ENCODE measurements at places on chromosomes 4 and X.

DNA sequence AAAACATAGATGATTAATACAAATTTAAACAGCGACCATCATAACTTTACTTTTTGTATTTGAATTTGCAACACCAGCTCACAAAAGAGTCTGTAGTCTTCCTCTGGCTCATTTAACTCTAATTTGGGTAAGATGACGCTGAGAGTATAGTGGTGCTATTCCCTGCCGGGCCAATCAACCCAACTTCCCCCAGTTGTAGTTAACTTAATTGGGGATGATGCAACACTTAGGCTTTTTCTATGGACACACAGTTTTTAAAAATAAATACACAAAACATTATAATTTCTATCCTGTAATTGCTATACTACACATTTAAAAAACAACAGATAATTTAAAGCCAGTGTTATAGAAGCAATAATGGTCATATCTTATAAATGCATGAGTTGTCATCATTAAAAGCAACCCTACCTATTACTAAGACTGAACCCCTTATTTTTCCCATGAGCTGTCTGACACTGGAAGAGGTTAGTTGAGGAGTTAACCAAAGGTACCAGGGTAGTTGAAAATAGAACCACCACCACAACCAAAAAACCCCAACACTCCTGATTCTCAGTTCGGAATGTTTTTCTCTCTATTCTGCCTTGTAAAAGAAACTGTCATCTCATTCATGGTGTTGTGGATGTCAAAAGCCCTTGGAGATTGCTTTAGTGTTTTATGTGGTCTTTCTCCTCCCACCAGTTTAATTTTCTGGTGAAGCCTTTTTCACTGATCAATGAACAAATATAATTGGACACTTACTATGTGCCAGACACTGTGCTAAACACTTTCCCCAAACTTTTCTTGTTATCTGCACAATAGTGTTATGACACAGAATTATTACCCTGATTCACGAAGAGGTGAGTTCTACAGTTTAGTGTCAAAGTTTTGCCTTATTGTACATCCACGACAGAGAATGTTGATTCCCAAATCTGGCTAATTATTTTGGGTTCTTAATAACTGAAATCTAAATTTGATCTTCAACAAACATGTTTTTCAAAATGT is 61.5 kb upstream of the RAPGEF2 start:
- no peak for DNase-seq

DNA sequence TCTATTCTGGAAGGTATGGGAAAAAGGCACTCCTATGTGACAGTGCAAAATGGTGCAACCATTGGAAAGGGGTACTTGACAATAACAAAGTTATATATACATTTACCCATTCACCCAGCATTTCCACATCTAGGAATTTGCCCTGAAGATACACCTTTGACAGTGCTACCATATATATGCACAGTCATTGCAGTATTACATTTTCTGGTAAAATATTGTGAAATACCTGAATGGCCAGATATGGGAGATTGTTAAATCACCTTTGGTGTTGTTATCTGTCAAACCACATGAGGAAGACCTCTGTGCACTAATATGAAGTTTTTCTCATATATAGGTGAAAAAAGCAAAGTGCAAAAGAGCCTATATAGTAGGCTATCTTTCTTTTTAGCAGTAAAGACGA is 53.5 kb downstream of the SMAD1 start:
- DNase-seq: no peak

- no peak for DNase-seq
Observed at GRCh38 chr4:25835384-25835783, 27.4 kb downstream of the SEL1L3 start.

DNA sequence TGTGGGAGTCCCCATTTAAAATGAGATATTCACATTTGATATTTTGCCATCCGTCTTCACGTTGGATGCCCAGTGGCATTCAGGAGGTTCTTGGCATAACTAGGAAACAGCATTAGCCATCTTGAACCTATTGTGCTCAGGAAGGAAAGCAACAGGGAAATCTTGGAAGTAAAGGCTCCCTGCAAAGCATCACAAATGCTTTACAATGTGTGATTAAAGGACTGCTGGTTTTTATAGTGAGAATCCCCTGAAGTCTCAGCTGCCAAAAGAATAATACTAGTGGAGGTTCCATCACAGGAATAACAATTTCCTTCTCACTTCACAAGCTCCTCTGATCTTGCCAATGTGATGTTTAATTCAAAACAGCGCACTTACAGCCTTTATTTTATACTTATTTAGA is 49.7 kb upstream of the NPNT start:
- DNase-seq: no peak

GRCh38 chr4:61984260-61984909 is 784.3 kb downstream of the ADGRL3 start:
- no peak for DNase-seq

- no peak for DNase-seq
Observed at GRCh38 chr4:6730603-6731317, 14.8 kb downstream of the BLOC1S4 start.

- DNase-seq: no peak
Observed at GRCh38 chr4:44462259-44462658, 13.7 kb upstream of the KCTD8 start.

- no peak for DNase-seq
Observed at GRCh38 chrX:104282166-104282725, 27.5 kb upstream of the ESX1 start.

DNA sequence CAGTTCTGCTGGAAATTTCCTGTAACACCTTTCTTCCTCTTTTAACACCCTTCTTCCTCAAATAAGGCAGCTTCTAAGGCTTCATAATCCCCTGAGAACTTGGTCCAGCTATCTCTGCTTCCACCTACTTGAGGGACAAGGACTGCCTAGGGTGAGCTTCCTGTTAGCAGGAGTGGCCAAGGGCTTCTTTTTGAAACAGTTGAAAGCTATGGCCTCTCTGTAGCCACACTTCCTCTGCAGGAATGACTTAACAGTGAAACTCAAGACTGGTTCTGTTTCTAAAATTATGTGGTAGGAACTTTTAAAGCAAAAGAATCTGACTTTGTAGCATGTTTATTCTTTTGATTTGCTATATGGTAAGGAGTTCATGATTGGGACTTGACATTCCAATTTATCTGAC is 108.5 kb upstream of the WDR1 start:
- DNase-seq: no peak

- DNase-seq: peak; percentile 45
Observed at GRCh38 chr4:139223682-139224317, 46.8 kb upstream of the ELF2 start.

GRCh38 chr4:109319156-109319555 is 16.7 kb upstream of the COL25A1 start:
- DNase-seq: no peak

DNA sequence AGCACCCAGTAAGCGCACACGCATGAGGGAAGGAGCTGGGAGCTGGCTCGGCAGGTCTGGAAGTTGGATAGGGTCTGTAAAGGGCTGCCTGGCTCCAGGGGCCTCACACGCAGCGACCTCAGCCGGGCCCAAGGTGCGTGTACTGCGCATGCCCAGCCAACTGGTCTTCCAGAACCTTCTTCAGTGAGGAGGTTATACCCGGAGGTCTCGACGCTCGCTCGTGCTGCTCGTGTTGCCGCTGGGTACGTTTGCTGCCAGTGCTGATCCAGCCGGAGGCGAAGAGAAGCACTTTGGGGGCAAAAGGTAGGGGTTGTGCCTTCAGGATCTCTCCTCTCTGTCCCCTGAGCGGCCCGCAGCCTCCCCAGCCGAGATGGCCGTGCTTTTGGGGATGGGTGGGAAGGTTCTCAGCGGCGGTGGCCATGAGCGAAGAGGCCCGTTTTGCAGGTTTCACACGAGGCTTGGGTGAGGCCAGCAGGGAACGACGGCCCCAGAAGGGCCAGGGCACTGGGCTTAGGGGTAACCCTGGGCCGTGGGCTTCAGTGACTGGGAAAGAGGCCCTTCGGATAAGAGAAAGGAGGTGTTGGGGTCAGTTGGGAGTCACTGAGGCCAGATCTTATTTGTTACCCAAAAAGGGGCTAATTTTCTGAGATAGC is 3.8 kb upstream of the CXCL9 start:
- no peak for DNase-seq

- DNase-seq: no peak
Observed at GRCh38 chr4:111854494-111855087, 290.7 kb upstream of the FAM241A start.

DNA sequence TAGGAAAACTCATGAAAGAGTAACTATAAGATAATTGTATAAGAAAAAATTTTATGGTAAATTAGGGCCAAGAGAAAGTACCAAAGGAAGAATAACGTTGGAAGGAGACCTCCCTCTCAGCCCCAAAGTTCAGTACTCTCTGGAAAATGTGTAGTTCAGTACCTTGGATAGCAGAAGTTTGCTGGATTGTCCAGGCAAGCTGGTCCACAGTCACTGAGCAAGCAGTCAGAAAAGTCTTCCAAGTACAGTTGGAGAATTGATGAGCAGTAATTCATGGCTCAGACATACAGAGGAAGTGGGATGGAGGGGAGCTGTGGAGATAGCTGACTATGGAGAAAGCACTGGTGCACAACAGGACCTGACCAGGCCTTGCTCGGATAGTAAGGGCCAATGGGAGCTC is 598.2 kb upstream of the NDST4 start:
- no peak for DNase-seq

GRCh38 chr4:88697588-88698329 is at the start of gene NAP1L5:
TSS of gene NAP1L5 (minus strand) at chr4:88697829. CDS start at chr4:88697754, 75 bp downstream.
- DNase-seq: peak; percentile 88

DNA sequence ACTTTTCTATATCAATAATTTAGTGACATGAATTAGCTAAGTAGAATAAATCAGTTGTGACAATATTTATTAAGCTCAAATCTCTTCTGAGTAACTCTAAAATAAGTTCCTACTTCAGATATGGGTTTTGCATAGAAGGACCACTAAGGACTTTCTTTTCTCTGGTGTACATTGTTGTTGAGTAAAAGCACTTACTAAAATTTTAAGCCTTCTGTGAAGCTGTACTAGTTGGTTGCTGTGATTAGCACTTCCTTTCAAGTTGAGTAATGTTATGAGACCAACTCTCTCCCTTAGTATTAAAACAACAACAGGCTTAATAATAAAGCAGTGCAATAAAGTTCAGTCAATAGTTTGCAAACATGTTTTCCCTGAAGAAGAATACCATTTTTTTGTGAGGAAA is 667.4 kb upstream of the NDST4 start:
- DNase-seq: no peak

DNA sequence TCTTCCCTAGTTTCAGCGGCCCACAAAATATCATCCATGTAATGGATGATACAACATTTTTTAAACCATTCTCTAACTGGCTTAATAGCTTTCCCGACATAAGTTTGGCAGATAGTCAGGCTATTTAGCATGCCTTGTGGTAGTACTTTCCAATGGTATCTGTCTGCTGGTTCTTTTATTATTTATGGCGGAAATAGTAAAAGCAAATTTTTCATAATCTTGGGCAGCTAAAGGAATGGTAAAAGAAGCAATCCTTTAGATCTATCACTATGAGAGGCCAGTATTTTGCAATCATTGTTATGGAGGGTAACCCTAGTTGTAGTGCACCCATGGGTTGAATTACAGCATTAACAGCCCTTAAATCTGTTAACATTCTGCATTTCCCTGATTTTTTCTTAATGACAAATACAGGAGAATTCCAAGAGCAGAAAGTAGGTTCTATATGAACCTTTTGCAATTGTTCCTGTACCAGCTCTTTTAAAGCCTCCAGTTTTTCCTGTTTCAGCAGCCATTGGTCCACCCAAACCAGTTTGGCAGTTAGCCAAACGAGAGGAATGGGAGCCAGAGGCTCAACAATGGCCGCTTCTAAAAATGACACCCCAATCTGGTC is 14.3 kb upstream of the HSD17B11 start:
- no peak for DNase-seq

DNA sequence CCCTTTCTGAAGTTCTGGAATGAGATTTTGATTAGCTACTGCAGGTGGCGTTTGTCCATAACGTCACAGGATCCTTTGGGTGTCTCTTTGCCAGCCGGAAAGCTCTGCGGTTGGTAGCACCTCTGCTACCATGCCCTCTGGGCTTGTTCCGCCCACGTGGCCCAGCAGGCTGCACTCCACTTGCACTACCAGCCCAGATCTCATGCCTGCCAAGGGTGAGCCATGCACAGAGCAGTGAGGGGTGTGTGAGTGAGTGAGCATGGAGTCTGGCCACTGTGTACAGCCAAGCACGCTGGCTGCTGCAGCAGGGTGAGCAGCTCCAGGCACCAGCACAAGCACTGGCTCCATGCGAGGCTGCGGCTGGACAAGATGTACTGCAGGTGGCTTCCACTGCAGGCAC is 6.6 kb upstream of the HNRNPD start:
- no peak for DNase-seq

GRCh38 chr4:52566136-52567031 is 92.7 kb downstream of the USP46 start:
- no peak for DNase-seq

GRCh38 chrX:88425739-88426138 is 321.3 kb upstream of the CPXCR1 start:
- no peak for DNase-seq

- DNase-seq: no peak
Observed at GRCh38 chr4:104766676-104767075, 272.0 kb upstream of the CXXC4 start.

GRCh38 chrX:69535661-69536060 is 31.5 kb downstream of the NALF2 start:
- no peak for DNase-seq

DNA sequence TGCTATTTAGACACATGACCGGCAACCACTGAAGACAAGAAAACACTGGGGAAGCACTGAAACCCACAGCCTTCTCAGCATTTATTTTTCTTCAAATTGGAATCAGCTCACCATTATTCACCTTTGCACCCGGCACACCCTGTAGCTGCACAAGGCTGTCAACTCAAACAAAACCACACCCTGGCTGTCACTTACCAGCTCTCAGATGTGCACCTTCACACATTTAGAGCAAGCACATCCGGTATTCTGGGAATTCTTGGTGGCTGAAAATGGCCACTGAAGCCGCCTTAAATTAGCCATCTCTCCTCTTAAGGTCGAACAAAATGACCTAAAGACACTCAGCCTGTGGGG is 5.9 kb downstream of the ZFYVE28 start:
- no peak for DNase-seq
